ENCODE measurements at places on chromosomes 11 and 22. TPM values are rescaled to one million over a fixed set of nuclear protein-coding genes. Genes with fewer than 3 reads are reported as not detected.

- H3K4me1 ChIP-seq: peaks cover 14% of the 10 kb centered on the region
- H3K27me3 ChIP-seq: peaks cover 27% of the 10 kb centered on the region
- no peak overlapping the region for H3K4me3 ChIP-seq
- H3K27ac ChIP-seq: no peak overlapping the region
- no peak for DNase-seq
Measured at GRCh38 chr11:134583397-134583990, 171.5 kb upstream of the B3GAT1 start.

- no peak overlapping the region for H3K4me3 ChIP-seq
- H3K27me3 ChIP-seq: peaks cover 17% of the 10 kb centered on the region
- peak; percentile 35 for DNase-seq
- H3K27ac ChIP-seq: no peak overlapping the region
- no peaks in the 10 kb centered on the region for H3K36me3 ChIP-seq
- H3K4me1 ChIP-seq: no peaks in the 10 kb centered on the region
Measured at GRCh38 chr11:60769273-60769672, 12.6 kb downstream of the MS4A15 start.

DNA sequence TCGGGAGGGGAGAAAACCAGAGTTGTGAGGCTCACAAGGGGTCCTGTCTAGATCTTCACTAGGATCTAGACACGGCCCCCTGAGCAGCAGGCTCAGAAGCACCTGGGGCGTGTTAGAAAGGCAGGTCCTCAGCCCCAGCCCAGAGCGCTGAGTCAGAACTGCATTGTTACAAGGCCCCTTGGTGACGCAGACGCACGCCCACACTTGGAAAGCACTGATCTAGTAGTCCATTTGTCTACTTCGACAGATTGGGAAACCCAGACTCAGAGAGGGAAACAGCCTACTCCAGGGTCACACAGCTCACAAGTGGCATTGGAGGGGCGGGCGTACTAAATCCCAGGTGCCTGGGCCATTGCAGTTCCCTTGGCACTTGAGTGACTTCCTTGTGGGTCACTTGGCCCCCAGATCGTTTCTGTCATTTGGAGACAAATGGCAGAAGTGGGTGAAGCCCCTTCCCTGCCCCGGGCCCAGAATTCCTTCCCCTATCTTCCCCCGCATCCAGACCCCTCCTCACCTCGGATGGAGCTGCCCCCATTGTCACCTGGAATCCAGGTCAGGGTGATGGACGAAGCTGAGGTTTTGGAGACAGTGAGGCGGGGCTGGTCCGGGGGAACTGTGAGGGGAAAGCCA, 110.8 kb downstream of the CEP164 start:
- no peaks in the 10 kb centered on the region for H3K27me3 ChIP-seq
- no peak overlapping the region for H3K4me3 ChIP-seq
- no peak for DNase-seq
- H3K36me3 ChIP-seq: no peaks in the 10 kb centered on the region

Gene ZC3H12C
- 14.8 TPM for total RNA-seq

DNA sequence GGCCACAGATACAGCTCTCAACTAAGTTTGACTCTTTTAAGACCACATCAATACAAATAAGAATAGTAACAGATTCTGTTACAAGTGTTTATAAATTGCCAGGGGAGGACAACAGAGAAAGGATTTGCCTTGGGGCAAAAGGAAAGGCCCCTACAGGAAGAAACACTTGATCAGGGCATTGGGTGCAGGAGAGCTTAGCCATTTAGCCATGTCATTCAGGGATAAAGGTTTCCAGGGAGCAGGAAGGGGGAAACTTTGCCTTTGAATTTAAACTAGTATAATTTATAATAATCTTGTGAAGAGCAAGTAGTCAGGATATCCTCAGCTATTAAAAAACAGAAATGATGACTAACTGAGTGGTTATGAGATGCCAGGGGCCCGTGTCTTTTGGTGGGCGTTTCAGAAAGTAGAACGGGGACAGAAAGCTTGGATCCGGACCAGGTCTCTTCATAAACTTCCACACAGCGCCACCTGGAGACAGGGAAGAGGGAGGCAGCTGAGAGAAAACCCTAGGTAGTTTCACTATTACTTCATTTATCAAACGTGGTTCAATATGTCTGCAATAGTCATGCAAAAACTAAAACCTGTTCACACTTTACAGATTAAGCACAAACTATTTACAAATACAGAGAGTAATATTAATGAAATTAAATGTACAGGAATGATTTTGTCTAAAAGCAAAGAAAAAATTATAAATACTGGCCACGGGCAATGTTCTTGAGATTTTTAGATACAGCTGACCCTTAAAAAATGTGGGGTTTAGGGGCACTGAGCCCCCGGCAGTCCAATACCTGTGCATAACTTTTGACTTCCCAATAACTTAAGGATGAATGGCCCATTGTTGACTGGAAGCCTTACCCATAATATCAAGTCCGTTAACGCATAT, 11.0 kb upstream of the SLC5A4 start:
- H3K36me3 ChIP-seq: no peaks in the 10 kb centered on the region
- no peak overlapping the region for H3K4me3 ChIP-seq
- H3K27ac ChIP-seq: no peak overlapping the region
- peaks cover 3% of the 10 kb centered on the region for H3K4me1 ChIP-seq
- DNase-seq: no peak
- no peaks in the 10 kb centered on the region for H3K27me3 ChIP-seq

Gene KRTAP5-10
- not detected for total RNA-seq

- no peak overlapping the region for H3K4me3 ChIP-seq
- H3K27ac ChIP-seq: no peak overlapping the region
- H3K4me1 ChIP-seq: no peaks in the 10 kb centered on the region
- DNase-seq: peak; percentile 28
- no peaks in the 10 kb centered on the region for H3K36me3 ChIP-seq
Measured at GRCh38 chr22:29163808-29164207, 41.9 kb upstream of the EMID1 start.
